ENCODE measurements at places on chromosomes 5 and 9.
A peak's percentile ranks its signal among the peaks of the same experiment; 100 is the strongest.

DNA sequence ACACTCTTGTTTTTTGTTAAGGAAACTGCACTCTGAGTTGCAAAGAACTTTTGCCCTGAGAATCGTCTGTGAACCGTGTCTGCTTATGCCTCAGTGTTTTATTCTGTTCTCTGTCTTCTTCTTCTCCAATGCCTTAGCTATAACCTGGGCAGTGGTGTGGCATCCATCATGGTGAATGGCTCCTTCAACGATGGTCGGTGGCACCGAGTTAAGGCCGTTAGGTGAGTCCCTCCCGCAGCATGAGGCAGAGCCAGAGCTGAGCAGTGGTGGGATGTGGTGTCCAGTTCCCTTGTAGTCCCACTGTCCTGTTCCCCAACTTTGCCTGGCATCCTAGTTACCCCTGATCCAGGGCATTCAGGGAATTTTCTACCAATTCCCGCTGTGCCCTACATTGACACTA, 98.3 kb downstream of the LIFR start:
- no peak for DNase-seq

GRCh38 chr5:126961128-126961527, 69.2 kb downstream of the MARCHF3 start:
- no peak for DNase-seq

DNA sequence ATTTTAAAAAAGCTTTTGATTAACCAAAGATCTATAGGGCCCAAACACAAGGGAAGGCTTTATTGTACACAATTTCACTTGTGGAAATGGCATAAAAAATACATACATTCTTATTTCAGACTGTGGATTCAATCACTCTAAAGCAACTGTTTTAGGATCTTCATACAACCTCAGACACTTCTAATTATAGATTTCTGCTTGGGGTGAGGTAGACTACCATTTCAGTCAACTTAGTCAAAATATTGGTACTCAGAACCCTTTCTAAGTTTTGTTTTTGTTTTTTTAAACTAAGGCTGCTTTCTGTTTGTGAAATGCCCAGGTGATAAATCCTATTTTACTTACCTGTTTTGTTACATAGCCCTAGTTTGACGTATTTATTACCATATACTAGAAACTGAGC, 284.5 kb upstream of the RASA1 start:
- no peak for DNase-seq

GRCh38 chr5:157269165-157269671, 3.3 kb downstream of the CYFIP2 start:
- no peak for DNase-seq

DNA sequence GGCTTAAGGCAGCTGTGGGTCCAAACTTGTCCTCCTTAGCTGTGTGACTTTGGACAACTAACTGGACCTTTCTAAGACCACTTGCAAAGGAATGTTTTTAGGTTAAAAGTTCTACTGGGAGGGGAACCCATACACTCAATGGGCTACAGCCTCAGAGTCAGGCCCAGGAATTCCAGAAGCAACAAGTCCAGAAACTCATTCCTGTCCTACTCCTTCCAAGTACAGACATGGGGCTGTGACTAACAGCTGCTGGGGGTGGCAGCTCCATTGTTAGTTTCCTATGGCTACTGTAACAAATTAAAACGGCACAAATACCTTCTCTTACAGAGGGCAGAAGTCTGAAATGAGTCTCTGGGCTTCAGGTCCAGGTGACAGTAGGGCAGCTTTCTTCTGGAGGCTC, 12.4 kb upstream of the AKNA start:
- DNase-seq = no peak

GRCh38 chr9:132744881-132745755, 74.9 kb downstream of the GTF3C4 start:
- DNase-seq = peak; percentile 55

GRCh38 chr9:135473972-135474543, 5.5 kb upstream of the PPP1R26 start:
- DNase-seq = no peak

- no peak for DNase-seq
Measured at GRCh38 chr5:52043543-52043942, 660.3 kb downstream of the ISL1 start.
